Activated CD8-positive, alpha-beta T cell treated with anti-CD3 and anti-CD28 coated beads for 36 hours (primary cell): ENCODE measurements at places on chromosomes 3 and 15. TPM values are rescaled to one million over a fixed set of nuclear protein-coding genes. Genes with fewer than 3 reads are reported as not detected.
A peak's percentile ranks its signal among the peaks of the same experiment; 100 is the strongest.

DNA sequence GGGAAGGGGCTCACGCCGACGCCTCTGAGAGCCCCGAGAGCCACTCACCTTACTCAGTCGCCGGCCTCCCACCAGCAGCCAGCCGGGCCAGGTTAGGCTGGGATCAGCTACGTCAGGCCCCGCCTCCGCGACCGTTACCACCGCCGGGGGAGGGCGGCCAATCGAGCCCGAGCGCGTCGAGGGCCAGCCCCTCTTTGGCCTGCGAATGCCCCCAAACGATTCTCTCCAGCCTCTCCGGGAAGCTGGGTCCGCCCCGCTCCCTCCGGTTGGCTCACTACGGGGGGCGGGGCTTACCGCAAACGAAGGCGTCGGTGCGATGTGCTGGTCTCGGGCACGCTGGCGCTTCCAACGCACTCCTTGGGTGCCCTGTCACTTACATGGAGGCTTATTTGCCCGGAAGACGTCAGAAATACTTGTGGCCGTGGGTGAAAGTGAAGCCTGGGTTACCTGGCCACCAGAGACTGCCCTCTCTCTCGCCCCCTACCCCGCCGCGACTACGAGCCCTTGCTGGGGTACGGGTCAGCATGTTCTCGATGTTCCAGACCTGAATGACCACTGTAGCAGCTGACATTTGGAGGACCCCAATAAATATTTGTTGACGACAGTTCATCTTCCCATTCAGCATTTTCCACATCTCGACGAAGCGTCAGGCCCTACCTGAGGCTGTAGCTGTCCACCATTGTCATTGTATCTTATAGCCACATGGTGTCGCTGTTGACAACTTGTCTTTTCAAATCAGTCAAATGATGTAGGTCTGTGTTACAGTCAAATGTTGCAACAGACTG lies at the start of gene CEP70:
Gene CEP70, minus strand, starts transcription at position 111 of the 785 bp plus-strand sequence. CDS start 21,333 bp downstream, outside the sequence.
- H3K36me3 ChIP-seq: no peaks in the 10 kb centered on the region
- no peaks in the 10 kb centered on the region for H3K27me3 ChIP-seq
- H3K4me1 ChIP-seq: no peaks in the 10 kb centered on the region
- DNase-seq: peak; percentile 95
- H3K27ac ChIP-seq: peak within 1 kb of the TSS; percentile 91

Gene MME
- not detected for total RNA-seq

GRCh38 chr3:135218304-135218703 lies 423.2 kb downstream of the EPHB1 start:
- no peak overlapping the region for H3K4me3 ChIP-seq
- H3K4me1 ChIP-seq: no peaks in the 10 kb centered on the region
- H3K27ac ChIP-seq: no peak overlapping the region
- H3K36me3 ChIP-seq: no peaks in the 10 kb centered on the region

Gene LRCH3
- total RNA-seq: 53.5 TPM

- DNase-seq: no peak
- H3K27ac ChIP-seq: no peak overlapping the region
- no peaks in the 10 kb centered on the region for H3K27me3 ChIP-seq
- no peak overlapping the region for H3K4me3 ChIP-seq
- H3K4me1 ChIP-seq: peaks cover 46% of the 10 kb centered on the region
Observed at GRCh38 chr3:157094751-157095480, 65.0 kb downstream of the CCNL1 start.

Gene GLDN
- not detected for total RNA-seq

GRCh38 chr3:175651716-175652115 lies 792.6 kb downstream of the NAALADL2 start:
- no peaks in the 10 kb centered on the region for H3K27me3 ChIP-seq
- no peak overlapping the region for H3K4me3 ChIP-seq
- no peaks in the 10 kb centered on the region for H3K36me3 ChIP-seq

Gene CPNE4
- total RNA-seq: not detected

GRCh38 chr3:168220556-168220955 lies 124.8 kb upstream of the GOLIM4 start:
- no peak for DNase-seq
- peaks cover 2% of the 10 kb centered on the region for H3K27me3 ChIP-seq
- H3K36me3 ChIP-seq: no peaks in the 10 kb centered on the region
- H3K4me3 ChIP-seq: no peak overlapping the region
- no peak overlapping the region for H3K27ac ChIP-seq
- H3K4me1 ChIP-seq: no peaks in the 10 kb centered on the region

- DNase-seq: peak; percentile 32
- peaks cover 20% of the 10 kb centered on the region for H3K4me1 ChIP-seq
- H3K27ac ChIP-seq: peak overlapping the region; percentile 86
- H3K4me3 ChIP-seq: peak overlapping the region; percentile 86
- H3K27me3 ChIP-seq: peaks cover 17% of the 10 kb centered on the region
Observed at GRCh38 chr3:119580067-119580760, 922 bp downstream of the ADPRH start.

DNA sequence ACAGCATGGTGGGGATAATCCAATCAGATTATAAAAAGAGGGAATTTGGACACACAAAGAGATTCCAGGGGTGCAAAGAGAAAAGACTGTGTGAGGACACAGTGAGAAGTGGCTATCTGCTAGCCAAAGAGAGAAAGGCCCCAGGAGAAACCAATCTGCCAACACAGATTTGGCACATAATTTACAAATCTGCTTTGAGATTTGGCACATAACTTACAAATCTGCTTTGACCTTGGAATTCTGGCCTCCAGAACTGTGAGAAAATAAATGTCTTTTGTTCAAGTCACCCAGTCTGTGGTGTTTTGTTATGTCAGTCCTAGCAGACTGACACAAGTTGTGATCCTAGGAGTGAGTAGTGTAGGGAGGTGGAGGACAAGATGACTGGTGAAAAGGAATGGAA lies 3.5 kb upstream of the TM4SF18 start:
- no peaks in the 10 kb centered on the region for H3K4me1 ChIP-seq
- DNase-seq: no peak
- H3K4me3 ChIP-seq: no peak overlapping the region
- H3K27ac ChIP-seq: no peak overlapping the region
- peaks cover 17% of the 10 kb centered on the region for H3K27me3 ChIP-seq

GRCh38 chr15:41990691-41991090 lies 18.3 kb upstream of the EHD4 start:
- no peaks in the 10 kb centered on the region for H3K36me3 ChIP-seq
- H3K27ac ChIP-seq: no peak overlapping the region
- H3K4me3 ChIP-seq: no peak overlapping the region
- peaks cover 3% of the 10 kb centered on the region for H3K27me3 ChIP-seq
- H3K4me1 ChIP-seq: no peaks in the 10 kb centered on the region
- DNase-seq: no peak

Gene CLSTN2
- total RNA-seq: not detected

Gene WDR73
- 12.4 TPM for total RNA-seq

Gene ZDHHC19
- not detected for total RNA-seq

GRCh38 chr3:64488939-64489338 lies 198.9 kb downstream of the ADAMTS9 start:
- H3K4me1 ChIP-seq: no peaks in the 10 kb centered on the region
- H3K27me3 ChIP-seq: peaks cover 27% of the 10 kb centered on the region
- no peak overlapping the region for H3K4me3 ChIP-seq
- H3K27ac ChIP-seq: no peak overlapping the region
- DNase-seq: no peak
- no peaks in the 10 kb centered on the region for H3K36me3 ChIP-seq

DNA sequence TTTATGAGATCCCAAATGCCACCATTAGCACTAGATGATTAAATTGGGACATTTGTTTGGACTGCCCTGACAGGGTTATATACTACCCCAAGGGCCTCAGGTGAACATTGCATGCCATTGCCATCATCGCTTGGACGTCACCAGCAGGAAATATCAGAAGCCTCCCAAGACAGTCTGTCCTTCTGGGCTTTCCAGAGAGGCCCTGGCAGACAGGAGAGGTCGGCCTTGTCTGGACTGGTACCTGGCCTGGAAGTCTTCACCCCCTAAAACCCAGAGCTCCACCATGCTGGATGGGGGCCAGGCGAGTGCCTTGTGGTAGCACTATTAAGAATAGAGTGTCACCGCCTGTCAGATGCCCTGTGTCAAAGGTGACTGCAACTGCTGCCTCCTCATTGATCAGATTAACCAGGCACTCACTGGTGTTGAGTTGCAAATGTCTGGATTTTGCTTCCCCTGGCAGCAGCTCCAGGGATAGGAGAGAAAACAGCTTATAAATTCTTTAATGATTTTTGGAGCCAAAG lies 324.1 kb upstream of the RASGRP1 start:
- DNase-seq: no peak
- H3K4me3 ChIP-seq: no peak overlapping the region
- no peaks in the 10 kb centered on the region for H3K36me3 ChIP-seq
- peaks cover 2% of the 10 kb centered on the region for H3K4me1 ChIP-seq
- H3K27me3 ChIP-seq: peaks cover 6% of the 10 kb centered on the region
- no peak overlapping the region for H3K27ac ChIP-seq

- no peak for DNase-seq
- H3K27me3 ChIP-seq: no peaks in the 10 kb centered on the region
Observed at GRCh38 chr3:115975353-115975752, 352.0 kb downstream of the GAP43 start.

- peak; percentile 87 for DNase-seq
- peak overlapping the region; percentile 75 for H3K27ac ChIP-seq
- H3K4me3 ChIP-seq: peak overlapping the region; percentile 65
- H3K27me3 ChIP-seq: no peaks in the 10 kb centered on the region
- H3K4me1 ChIP-seq: peaks cover 44% of the 10 kb centered on the region
- H3K36me3 ChIP-seq: no peaks in the 10 kb centered on the region
Observed at GRCh38 chr3:16849229-16849628, 35.5 kb upstream of the PLCL2 start.

Gene TJP1
- total RNA-seq: not detected

DNA sequence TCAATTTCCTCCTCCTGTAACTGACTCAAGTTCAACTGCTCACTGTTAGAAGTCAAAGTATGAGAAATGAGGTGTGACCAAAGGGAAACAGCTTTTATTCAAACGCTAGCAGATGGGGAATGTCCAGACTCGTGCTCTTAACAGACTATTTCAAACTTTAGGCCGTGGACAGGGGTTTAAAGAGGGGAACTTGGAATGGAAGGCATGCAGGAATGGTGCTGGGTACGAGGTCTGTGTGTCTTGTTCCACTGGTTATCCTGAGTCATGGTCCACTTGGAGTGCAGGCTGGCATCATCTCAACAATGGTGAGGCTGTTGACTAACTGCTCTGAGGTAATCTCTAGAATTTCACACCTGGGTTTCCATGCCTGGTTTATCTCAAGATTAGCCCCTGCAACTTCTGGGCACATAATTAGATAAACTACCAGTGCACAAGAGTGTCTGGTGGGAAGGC lies 22.9 kb upstream of the DNAAF4 start:
- H3K36me3 ChIP-seq: no peaks in the 10 kb centered on the region
- DNase-seq: no peak
- H3K4me1 ChIP-seq: no peaks in the 10 kb centered on the region
- H3K27ac ChIP-seq: no peak overlapping the region
- no peak overlapping the region for H3K4me3 ChIP-seq

GRCh38 chr3:39808467-39809180 lies 785 bp upstream of the MYRIP start:
- peaks cover 46% of the 10 kb centered on the region for H3K27me3 ChIP-seq
- H3K4me3 ChIP-seq: peak overlapping the region; percentile 26
- no peak overlapping the region for H3K27ac ChIP-seq
- H3K4me1 ChIP-seq: peaks cover 12% of the 10 kb centered on the region
- no peak for DNase-seq

- DNase-seq: no peak
- H3K36me3 ChIP-seq: peaks cover 14% of the 10 kb centered on the region
- no peak overlapping the region for H3K4me3 ChIP-seq
- peaks cover 2% of the 10 kb centered on the region for H3K4me1 ChIP-seq
Observed at GRCh38 chr3:138681463-138682220, 73.1 kb downstream of the FAIM start.

GRCh38 chr15:78930577-78931388 lies 14.1 kb downstream of the CTSH start:
- H3K27me3 ChIP-seq: peaks cover 1% of the 10 kb centered on the region
- no peaks in the 10 kb centered on the region for H3K4me1 ChIP-seq
- DNase-seq: no peak
- no peak overlapping the region for H3K4me3 ChIP-seq

- peaks cover 63% of the 10 kb centered on the region for H3K4me1 ChIP-seq
- peak overlapping the region; percentile 55 for H3K4me3 ChIP-seq
- peak; percentile 84 for DNase-seq
- no peaks in the 10 kb centered on the region for H3K27me3 ChIP-seq
- peaks cover 30% of the 10 kb centered on the region for H3K36me3 ChIP-seq
- peak overlapping the region; percentile 94 for H3K27ac ChIP-seq
Observed at GRCh38 chr3:196274585-196274984, 12.9 kb downstream of the PCYT1A start.

DNA sequence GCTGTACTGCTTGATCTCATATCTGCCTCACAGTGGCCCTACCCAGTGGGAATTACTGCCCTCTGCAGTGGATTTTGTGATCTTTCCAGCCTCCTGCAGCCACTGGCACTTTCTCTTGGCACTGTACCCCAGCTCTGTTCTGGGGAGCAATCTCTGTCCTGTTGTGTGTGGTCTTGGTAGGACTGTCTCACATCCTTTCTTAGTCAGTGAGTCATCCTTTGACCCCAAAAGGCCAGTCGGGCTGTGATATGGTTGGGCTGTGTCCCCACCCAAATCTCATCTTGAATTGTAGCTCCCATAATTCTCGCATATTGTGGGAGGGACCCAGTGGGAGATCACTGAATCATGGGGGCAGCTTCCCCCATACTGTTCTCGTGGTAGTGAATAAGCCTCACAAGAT lies 133.3 kb upstream of the TPM1 start:
- no peak overlapping the region for H3K27ac ChIP-seq
- H3K36me3 ChIP-seq: no peaks in the 10 kb centered on the region
- no peaks in the 10 kb centered on the region for H3K4me1 ChIP-seq
- peaks cover 2% of the 10 kb centered on the region for H3K27me3 ChIP-seq
- no peak for DNase-seq

Gene LIPC
- 1.0 TPM for total RNA-seq

- H3K27ac ChIP-seq: no peak overlapping the region
- H3K36me3 ChIP-seq: no peaks in the 10 kb centered on the region
- H3K4me1 ChIP-seq: no peaks in the 10 kb centered on the region
- DNase-seq: no peak
- peaks cover 2% of the 10 kb centered on the region for H3K27me3 ChIP-seq
Observed at GRCh38 chr15:33086500-33087121, 107.9 kb downstream of the FMN1 start.

Gene RBPMS2
- not detected for total RNA-seq

- no peak for DNase-seq
- H3K27me3 ChIP-seq: no peaks in the 10 kb centered on the region
- H3K4me1 ChIP-seq: no peaks in the 10 kb centered on the region
Observed at GRCh38 chr15:99310745-99311144, 59.5 kb downstream of the LRRC28 start.

DNA sequence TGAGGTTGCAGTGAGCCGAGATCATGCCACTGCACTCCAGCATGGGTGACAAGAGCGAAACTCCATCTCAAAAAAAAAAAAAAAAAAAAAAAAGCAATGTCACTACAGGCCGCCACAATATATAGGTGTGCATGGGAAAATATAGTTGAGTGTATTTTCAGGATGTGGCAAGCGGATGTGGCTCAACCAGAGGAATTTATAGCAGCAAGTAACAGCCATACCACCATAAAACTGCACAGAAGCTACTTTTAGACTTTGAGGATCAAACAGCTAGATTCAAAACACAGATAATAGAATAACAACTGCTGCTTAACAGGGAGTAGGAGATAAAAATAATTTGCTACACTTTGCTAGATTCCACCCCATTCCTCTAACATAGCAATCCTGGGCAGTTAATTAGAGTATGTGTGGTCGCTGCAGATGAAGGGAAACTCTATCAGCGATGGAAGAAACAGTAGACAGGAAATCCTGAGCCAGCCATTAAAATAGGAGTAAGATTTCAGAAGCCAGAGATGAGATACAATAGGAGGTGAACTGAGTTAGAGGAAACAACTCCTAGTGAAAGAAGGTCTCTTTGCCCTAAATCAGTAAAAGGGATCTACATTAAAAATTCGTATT lies 318.7 kb upstream of the STT3B start:
- peak; percentile 53 for DNase-seq
- peaks cover 74% of the 10 kb centered on the region for H3K4me1 ChIP-seq
- H3K27ac ChIP-seq: peak overlapping the region; percentile 71
- H3K27me3 ChIP-seq: no peaks in the 10 kb centered on the region
- no peaks in the 10 kb centered on the region for H3K36me3 ChIP-seq
